ENCODE measurements at places on chromosomes 4 and X.
A peak's percentile ranks its signal among the peaks of the same experiment; 100 is the strongest.

DNA sequence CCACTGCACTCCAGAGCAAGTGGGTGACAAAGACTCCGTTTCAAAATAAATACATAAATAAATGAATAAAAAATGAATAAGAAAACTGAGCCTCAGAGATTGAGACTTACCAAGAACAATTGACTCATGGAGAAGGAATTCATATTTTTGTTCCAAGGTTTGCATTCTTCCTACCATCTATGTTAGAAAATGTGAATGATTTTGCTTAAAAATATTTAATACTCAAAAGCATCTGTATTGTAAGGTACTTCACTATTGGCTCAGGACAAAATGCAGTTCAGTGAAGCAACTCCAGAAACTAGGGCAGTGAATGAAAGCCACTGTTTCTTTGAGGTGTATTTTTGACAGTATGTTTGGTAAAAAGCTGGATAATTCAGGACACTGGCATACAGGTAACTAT lies 54.1 kb downstream of the XAGE2 start:
- DNase-seq = peak; percentile 1

DNA sequence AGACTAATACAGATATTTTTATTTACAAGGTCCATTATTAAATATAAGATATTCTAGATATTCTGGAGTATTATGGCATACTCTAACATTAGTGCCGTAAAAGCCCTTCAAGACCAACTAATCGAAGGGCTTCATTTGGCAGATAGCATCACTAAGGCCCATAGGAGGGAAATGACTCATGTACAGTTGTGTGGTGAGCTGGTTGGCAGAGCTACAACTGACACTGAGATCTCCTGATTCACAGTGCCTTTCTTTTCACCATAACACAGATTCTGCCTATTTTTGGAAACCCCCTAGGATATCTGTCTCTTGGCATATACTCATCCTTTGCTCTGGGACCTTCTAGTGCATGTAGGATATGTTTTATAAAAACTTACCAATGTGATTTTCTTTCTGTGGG lies 201.7 kb upstream of the AFF2 start:
- no peak for DNase-seq

GRCh38 chrX:7926914-7927258 lies 327 bp downstream of the PNPLA4 start:
- DNase-seq = no peak

DNA sequence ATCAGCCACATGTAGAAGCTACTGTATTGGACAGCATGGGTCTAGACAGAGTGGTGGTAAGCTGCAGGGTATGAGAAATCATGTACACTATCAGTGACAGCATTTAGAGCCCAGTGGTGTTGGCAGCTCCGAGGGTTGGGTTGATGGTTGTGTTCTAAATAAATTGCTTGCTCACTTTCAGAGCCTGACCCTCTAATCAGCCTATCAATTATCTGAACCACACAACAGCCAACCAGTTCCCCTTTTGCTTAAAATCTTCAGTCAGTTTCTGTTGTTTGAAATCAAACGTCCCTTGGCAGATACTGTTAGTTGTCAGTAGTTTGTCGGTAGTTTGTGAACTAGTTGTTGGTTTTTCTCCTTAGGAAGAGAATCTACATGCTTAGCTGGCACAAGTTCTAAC lies 99.8 kb upstream of the RAI2 start:
- no peak for DNase-seq

DNA sequence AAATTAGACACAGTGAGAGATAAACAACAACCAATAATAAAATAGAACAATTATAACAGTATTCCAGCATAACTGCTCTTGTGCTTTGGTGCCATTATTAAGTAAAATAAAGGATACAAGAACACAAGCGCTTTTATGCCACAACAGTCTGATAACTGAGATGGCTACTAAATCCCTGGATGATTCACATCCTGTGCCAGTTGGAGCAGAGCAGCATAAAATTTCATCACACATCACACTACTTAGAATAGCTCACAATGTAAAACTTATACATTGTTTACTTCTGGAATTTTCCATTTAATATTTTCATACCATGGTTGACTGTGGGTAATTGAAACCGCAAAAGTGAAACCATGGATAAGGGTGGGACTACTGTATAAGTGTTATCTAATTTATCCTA lies 399.9 kb upstream of the CNKSR2 start:
- no peak for DNase-seq

- peak; percentile 70 for DNase-seq
These were observed 4.5 kb upstream of the PDGFC start for GRCh38 chr4:156976147-156976546.

- peak; percentile 33 for DNase-seq
These were observed 102.9 kb downstream of the GRXCR1 start for GRCh38 chr4:42995343-42995944.

GRCh38 chr4:3786196-3786869 lies 20.1 kb downstream of the ADRA2C start:
- no peak for DNase-seq

GRCh38 chrX:13345037-13345436 lies 25.2 kb upstream of the ATXN3L start:
- no peak for DNase-seq

GRCh38 chr4:141995056-141995455 lies 358.7 kb downstream of the IL15 start:
- no peak for DNase-seq

DNA sequence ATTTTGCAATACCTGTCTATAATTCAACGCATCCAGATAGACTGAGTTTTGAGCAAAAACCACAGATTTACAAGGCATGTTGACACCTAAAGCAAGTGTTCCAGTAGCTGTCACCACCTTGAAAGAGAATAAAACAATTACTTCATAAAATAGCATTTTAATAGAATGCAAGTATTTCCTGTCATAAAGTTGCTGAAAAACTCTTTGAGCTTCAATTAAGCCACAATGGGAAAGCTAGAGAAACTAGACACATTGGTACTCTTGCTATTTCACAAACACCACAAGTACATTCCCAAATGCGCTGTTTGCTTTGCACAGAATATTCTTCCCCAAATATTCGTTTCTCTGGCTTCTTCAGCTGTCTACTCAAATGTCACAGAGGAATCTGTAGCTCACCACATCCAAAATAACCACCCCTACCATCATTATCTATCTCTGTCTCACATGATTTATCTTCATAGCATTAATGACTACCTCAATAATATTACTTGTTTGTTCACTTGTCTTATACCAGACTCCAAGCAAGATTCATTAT lies 70.3 kb downstream of the DDX60 start:
- no peak for DNase-seq

DNA sequence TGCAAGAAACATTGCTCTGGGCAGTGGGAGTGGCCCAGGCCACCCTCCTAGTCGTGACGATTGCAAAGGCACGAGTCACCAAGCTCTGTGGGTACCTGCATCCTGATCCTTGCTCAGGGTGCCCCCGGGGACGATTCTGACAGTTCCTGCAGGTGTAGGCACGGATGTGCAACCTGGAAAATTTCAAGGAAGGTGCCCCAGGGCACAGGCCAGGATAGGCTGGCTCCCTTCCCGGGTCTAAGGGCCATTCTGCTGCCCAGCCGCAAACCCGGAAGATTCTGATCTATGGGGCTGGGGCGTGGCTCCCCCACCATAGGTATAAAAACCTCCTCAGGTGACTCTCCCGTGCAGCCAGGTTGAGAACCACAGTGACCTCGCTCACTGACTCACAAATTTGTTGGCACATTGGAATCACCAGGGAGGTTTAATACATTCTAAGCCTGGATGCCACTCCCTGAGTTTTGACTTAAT lies 228.5 kb downstream of the PTTG2 start:
- peak; percentile 74 for DNase-seq

DNA sequence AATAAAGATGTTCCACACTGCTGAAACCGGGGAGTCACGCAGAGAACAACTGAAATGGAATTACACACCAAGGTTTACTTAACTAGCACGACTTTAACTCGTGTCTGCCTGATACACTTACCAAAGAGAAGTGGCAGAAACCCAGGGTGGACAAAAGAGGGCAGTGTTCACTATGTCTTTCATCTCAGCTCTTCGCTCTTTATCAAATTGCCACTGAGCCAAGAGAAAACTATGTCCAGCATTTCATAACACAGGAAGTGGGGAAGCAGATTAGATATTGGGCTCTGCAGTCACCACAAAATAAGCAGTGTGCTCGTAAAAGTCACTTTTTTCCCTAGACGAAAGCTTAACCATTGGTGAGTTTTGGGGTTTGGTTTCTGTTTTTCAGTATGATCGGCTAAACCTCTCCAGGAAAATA lies 155.7 kb downstream of the CHIC2 start:
- DNase-seq = peak; percentile 84

- DNase-seq = no peak
These were observed 15.6 kb downstream of the CD38 start for GRCh38 chr4:15793506-15794363.

DNA sequence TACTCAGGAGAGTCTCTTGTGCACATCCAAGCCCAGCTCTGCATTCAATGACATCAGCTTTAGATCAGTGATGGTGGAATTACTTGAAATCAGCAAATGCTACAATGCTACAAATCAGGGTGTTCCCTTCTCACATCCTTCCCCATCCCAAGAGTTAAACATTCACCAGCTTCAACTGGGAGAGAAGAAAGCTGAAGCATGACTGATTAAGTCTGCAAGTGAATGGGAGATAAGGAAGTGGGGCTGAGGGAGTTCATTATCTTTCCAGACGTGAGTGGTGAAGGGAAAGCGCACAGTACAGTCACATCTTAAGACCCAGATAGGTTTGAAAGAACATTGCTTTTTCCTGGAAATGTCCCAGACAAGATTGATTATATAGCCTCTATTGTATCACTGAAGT lies 26.2 kb upstream of the MAP9 start:
- DNase-seq = no peak

DNA sequence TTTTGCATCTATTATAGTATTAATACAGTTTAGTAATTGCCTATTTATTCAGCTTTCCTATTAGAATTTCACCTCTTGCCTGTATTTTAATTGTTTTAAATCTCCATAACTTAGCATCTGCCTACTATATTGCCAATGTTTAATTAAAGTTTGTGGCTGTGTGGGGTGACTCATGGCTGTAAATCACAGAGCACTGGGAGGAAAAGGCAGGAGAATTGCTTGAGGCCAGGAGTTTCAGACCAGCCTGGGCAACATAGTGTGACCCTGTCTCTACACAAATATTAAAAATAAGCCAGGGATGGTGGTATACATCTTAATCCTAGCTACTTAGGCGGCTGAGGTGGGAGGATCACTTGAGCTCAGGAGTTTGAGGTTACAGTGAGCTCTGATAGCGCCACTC lies 14.5 kb upstream of the CCSER1 start:
- no peak for DNase-seq

DNA sequence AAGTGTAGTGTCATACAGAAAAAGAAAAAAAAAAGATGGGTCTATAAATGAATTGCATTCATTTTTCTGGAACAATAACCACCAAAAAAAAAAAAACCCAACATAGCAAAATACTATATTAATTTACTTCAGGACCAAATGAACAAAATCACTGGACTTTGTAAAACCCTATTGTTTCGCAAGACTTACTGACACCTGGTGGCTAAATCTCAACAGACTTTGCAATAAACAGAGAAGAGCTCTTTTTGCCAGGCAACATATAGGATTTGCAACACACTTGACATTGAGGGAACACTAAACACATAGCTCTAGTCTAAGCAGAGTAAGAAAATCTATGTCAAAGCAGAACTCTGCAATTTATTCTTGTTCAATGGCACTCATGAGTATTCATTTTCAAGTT lies 990.2 kb downstream of the STPG2 start:
- no peak for DNase-seq

DNA sequence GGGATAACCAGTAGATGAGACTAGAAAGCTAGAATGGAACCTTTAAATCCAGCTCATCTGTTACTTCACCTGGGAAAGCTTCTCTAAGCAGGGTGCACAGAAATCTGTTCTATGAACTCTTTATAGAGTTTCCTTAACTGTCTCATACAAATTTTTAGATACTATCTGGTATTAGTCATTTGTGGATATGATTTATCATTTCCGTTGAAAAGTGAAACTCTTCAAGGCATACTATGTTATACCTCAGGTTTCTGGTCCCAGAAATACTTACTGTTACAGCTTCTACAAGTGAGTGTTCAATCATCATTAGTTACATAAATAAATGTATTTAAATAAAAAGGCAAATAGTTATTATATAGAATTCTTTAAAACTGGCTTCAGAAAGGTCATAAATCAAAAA lies 298.3 kb upstream of the AGA start:
- DNase-seq = peak; percentile 47

- no peak for DNase-seq
These were observed 43.5 kb downstream of the FMR1NB start for GRCh38 chrX:148024425-148025148.

DNA sequence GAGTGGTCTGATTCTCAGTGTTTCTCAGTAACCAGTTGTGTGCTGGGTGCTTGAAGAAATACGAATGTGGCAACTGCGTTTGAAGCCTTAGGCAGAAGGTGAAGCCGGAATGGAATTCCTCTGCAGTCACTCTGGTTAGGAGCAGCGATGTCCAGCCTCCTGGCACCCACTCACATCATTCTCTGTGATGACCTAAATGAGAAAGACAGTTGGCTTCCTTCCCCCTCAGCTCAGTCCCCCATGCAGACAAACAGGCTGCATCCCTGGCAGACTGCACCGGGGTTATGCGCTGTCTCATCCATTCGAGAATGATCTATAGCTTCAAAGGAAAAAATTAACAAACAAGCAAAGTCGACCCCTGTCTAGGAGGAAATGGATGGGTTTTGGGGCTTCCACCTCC lies 170.1 kb upstream of the SCML1 start:
- no peak for DNase-seq

GRCh38 chr4:16131293-16131692 lies 47.5 kb upstream of the PROM1 start:
- no peak for DNase-seq

DNA sequence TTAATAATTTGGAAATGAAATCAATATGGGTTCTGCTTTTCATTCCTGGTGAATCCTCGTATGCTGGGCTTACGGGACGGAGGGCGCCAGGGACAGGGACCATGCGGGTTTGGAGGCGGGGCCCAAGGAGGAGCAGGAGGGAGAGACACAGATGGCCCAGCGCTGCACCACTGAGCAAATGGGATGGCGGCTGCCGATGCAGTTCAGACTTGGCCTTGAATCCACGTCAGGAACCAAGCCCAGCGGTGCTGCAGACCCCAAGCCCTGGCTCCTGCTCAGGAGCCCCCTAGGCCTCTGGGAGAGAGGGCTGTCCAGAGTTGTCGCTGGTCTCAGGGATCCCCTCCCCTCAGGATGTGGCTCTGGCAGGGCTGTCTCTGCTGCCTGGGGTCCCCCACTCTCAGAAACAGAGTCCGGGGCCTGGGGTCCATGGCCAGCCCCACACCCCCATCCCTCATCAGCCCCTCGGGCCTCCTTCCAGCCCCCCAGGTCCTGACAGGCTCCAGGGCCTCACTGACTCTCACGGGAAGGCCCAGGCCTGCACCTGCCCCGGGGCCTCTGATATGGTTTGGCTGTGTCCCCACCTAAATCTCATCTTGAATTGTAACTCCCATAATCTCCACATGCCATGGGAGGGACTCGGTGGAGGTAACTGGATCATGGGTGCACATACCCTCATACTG lies 75.2 kb downstream of the FAM53A start:
- no peak for DNase-seq

- DNase-seq = peak; percentile 3
These were observed 25.6 kb downstream of the ZRSR2 start for GRCh38 chrX:15815779-15816437.
